ENCODE measurements at places on chromosomes 7 and 10.

- DNase-seq, result no peak
These were observed 3.8 kb downstream of the NUDCD3 start for GRCh38 chr7:44486693-44487092.

DNA sequence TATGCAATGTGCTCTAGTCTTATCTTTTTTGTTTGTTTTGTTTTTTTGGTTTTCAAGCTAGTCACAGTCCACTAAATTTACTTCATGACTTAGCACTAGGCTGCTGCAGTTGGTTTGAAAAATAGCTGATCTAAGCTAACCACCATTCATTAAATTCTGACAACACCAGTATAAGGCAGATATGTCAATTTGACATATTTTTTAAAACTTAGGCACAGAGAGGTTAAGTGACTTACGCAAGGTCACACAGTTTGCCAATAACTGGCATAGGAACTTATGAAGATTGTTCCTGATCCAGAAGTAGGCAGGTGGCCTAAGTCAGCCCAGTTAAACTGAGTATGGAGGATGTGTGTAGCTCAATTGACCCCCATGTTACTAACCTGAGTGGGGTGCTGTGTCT is 377.3 kb upstream of the NFE2L3 start:
- no peak for DNase-seq

GRCh38 chr7:48389977-48390376 is 218.7 kb downstream of the ABCA13 start:
- no peak for DNase-seq

DNA sequence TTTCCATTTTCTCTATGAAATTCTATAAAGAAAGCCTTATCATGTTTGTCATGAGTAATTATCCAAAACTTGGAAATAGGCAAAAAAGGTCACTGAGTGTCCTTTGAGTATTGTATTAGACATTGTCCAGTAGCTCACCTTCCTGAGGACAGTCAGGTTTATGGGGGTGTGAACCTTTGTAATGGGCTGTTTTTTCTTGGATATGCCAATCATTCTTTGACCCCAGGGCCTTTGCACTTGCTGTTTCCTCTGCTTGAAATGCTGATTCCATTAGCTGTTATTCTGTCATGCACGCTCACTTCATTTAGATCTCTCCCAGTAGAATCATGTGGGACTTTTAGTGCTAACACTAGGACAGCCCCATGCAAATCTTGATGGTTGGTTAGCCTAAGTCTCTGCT is 4.9 kb downstream of the CCDC172 start:
- no peak for DNase-seq

GRCh38 chr10:132908621-132909295 is 33.6 kb downstream of the CFAP46 start:
- no peak for DNase-seq

DNA sequence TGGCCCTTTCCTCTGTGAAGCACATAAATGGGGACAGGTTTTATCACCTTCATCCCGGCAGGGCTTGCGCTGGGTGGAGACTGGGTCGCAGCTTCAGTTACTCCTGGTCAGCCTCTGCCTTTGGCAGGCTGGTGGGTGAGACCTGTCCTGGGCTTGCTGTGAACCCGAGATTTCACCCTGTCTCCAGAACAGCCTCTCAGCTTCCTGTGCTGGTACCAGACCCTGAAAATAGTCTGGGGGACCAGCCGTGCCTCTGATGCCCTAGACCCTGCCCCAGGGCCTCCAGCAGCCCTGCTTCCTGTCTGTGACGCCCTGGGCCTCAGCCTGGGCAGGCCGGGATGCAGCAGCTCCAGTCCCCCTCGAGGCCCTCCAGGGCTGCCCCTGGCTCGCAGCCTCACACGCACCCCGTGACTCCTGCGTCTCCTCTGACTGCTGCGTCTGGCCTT is 13.2 kb upstream of the PWWP2B start:
- DNase-seq, result no peak

DNA sequence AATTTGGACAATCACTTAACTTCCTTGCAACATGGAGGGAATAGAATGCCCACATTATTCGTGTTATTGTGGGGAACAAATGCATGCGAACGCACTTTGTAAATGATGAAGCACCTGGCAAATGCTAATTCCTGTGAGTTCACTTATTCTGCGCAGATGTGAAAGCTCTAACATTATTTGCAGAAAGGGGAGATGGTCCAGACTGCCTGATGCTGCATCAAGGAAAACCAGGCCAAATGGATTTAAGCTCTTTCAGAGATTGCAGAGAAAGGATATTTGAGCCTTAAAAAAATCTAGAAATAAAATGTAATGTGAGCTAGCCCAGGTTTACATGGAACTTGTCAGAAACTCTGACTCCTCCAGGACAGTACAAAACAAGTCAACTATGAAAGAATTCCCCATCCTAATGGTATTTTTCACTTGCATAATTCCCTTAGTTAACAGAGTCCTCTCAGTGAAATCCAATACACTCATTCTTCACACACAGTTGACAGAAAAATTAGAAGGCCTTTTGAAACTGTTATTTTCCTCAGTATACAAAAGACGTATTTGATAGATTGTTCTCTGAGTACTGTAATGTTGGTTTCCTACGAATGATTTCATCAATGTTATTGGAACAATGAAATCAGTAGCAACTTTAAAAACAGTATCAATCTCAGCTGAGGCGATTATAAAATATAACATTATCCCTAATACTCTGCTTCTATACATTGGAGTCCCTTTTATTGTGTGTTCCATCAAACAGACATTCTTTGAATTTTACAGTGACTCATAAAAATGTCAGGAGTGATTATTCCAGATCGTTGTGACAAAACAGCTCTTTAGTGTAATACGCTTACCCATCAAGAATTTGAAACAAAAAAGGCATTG is 136.3 kb upstream of the ANK3 start:
- no peak for DNase-seq

DNA sequence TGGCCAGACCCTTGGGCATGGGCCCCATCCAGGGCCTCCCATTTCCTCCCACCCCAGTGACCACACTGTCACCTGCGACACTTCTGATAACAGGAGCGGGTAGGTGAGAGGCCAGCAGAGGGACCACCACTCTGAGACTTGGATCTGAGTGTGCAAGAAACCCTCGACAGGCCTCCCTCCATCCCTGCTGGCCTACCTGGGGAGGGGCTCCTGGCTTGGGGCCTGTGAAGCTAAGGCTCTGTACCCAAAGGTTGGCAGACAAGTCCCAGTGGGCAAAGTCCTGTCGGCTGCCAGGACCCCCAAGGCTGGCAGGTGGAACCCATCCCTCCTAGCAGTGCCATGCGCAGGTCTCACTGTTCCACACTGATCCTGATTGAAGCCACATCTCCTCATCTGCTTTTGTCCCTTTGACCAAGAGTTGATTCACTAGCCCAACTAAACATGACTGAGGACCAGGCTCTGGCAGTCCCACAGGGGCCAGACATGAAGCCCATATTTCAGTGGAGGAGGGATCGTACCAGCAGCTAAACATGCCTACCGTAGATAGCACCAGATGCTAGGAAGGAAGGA is 1.2 kb upstream of the PGAM2 start:
- DNase-seq, result no peak

DNA sequence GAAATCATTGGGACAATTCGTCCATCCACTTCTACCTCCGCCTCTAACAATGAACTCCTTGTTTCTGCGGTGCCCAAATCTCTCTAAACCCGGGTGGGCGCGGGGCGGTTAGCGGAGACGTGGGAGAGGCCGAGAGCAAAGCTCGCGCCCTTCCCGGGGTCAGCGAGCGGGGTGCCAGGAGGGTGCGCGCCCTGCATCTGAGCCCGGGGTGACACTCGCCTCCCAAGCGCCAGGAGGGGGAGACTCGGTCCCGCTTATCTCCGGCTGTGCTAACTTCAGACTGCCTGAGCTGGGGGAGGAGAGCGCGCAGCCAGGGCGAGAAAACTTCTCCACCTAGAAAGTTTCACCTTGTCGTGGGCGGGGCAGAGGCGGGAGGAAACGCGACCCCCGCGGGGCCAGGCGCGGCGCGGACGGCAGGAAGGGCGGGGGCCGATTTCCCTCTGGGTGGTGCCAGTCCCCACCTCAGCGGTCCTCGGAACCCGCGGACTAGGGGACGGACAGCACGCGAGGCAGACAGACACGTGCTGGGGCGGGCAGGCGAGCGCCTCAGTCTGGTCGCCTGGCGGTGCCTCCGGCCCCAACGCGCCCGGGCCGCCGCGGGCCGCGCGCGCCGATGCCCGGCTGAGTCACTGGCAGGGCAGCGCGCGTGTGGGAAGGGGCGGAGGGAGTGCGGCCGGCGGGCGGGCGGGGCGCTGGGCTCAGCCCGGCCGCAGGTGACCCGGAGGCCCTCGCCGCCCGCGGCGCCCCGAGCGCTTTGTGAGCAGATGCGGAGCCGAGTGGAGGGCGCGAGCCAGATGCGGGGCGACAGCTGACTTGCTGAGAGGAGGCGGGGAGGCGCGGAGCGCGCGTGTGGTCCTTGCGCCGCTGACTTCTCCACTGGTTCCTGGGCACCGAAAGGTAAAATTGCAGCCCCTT is at the start of gene MET:
TSS of gene MET (plus strand) at position 516 of the 915 bp plus-strand sequence. CDS start 26,889 bp downstream, outside the sequence.
- peak; percentile 1 for DNase-seq

DNA sequence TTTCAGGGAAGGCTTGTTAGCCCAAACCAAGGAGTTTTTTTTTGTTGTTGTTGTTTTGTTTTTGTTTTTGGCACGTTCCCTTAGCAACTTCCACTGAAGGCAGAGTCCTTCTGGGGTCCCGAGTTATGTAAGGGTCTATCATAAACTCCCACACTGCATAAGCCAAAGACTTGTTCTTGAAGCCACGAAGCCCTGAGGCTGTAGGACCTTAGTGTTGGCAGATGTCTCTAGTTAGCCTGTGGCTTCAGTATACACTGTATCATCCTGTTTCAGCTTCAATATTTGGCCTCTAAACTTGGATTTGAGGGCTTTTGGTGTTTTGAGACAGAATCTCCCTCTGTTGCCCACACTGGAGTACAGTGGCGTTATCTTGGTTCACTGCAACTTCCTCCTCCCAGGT is 13.6 kb downstream of the KPNA7 start:
- no peak for DNase-seq

DNA sequence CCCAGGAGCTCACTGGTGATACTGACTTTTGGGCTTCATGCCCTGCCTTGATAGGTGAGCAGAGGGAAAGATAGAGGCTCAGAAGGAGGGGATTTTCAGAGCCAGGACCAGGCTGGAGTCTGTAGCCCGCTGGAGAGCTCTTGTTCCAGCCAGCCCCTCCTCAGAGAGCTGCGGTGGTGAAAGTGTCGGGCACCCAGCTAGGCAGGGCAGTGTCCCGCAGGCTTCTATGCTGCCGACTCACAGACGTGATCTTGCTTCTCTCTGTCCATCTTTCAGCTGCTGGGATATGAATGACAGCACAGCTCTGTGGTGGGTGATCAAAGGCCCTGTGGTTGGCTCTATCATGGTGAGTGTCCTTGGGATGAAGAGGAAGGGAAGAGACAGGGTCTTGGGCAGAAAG is 35.2 kb downstream of the ADCYAP1R1 start:
- no peak for DNase-seq

- no peak for DNase-seq
These were observed 137.9 kb upstream of the LYZL1 start for GRCh38 chr10:29151005-29151404.

- DNase-seq, result no peak
These were observed 44.7 kb upstream of the GPR26 start for GRCh38 chr10:123621492-123621891.

DNA sequence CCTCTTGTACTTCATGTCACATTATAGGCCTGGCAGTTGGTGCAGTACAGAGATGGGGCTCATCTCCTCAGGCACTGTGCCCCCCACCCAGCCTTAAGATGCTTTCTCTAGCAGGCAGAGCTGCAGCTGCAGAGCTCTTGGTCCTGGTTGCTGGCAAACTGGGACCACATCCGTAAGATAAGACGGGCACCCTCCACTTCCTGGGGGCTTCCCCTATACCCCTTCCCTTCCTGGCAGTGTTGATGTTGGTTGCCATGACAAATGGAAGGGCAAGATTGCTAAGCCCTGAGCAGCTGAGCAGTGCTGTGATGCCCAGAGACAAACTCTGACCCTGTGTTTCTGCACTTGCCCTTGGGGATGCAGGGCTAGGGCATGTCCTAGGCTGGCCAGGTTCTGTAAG is 103.4 kb upstream of the ANLN start:
- DNase-seq, result peak; percentile 45

DNA sequence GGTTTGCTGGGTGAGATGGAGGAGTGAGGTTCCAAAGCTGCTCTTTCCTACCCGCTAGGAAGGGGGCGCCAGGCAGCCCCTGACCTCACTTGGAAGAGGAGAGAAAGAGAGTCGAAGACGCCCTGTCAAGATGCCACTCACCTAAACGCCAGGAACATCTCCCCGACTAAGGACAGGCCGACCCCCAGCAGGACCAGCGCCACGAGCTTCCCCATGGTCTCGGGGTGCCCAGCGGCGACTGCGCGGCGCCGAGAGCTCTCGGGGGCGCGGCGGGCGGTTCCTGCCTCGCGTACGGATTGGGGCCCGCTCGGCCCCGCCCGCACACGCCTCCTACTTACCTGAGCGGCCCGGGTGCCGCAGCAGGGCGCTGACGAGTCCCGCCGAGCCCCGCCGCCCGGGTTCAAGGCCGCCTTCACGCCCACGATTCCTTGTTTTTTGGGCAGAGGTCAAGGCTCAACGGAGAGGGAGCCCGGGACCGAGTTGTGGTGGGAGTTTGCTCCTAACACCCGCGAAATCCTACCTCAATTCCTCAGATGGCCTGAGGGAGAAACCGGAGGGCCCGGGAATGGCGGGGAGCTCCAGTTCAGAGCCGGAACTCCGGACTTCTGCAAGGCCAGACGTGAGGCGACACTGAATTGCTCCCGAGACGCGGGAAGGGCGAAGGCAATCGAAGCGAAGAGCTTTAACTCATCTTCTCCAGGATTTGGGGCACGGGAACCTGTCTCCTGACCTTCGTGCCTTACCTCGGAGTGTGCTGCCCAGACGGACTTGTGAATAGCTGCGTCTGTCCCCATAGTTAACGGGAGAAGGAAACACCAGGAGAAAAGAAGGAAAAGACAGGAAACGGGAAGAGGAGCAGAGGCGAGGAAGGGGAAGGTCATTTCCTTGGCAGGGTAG is at the start of gene PON3:
TSS of gene PON3 (minus strand) at position 240 of the 897 bp plus-strand sequence. CDS start at position 215, 25 bp downstream.
- DNase-seq, result no peak

GRCh38 chr10:44895280-44895679 is 15.9 kb upstream of the TMEM72 start:
- DNase-seq, result no peak

DNA sequence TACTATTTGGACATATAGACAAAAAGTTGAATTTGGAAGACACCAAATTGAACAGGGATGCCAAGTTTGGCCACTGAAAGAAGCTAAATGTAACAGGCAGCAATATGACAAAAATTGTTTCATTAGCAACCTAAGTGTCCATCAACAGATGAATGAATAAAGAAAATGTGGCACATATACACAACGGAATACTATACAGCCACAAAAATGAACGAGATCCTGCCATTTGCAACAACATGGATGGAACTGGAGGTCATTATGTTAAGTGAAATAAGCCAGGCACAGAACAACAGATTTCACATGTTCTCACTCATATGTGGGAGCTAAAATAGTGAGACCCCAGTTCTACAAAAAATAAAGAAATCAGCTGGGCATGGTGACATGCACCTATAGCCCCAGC is 43.8 kb downstream of the NEBL start:
- DNase-seq, result no peak

DNA sequence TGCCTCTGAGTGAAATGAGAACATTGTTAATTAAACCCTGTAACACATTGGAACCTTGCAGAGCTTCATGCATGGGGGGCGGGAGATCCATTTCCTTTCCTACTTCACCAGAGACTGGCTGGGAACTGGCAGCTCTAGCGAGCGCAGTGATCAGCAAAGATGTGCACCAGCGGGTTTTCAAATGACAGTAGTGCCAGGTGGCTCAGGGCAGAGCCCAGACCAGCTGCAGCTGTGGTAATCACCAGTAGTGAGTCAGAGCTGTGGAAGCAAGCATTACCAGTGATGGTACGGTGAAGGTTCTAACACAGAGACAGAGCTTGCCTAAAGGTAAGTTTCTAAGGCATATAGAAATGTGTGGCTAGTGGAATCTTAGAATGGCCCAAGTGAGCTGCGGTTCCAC is 1009.7 kb upstream of the CELF2 start:
- DNase-seq, result no peak

Data from activated CD4-positive, alpha-beta T cell treated with anti-CD3 and anti-CD28 coated beads for 4 hours (primary cell).